ENCODE measurements at places on chromosomes 5 and 9. TPM values are rescaled to one million over a fixed set of nuclear protein-coding genes. Genes with fewer than 3 reads are reported as not detected.
A peak's percentile ranks its signal among the peaks of the same experiment; 100 is the strongest.

OR1Q1 gene
- not detected for total RNA-seq

- DNase-seq: no peak
Observed at GRCh38 chr5:39762761-39763160, 338.0 kb upstream of the DAB2 start.

- DNase-seq: no peak
Observed at GRCh38 chr9:89413963-89414638, 83.8 kb downstream of the SEMA4D start.

DNA sequence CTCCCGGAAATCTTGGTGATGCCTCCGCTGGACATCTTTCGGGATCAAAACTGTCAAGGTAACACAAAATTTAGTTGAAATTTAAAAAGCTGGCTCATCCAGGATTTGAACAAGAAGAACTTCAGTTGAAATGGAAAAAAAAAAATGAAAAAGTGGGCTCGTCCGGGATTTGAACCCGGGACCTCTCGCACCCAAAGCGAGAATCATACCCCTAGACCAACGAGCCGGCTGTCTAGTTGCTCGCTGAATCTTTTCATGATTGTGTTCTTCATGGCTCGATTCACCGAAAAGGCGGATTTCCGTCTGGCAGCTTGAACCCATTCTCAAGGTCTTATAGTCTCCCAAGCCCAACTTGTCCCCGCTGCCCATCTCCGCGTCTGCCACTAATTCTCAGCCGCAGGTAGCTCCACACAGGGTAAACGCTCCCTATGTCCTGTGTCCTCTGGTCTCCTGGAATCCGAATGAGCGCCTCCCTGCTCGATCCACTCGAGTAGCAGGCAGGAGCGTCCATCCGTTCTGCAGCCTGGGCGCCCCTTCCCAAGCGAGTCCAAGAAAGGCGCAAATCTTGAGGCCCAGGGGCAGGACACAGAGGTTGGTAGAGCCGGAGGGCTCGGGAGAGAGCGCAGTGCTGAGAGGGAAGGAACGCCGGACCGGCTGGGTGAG, 16.2 kb downstream of the TRIM7 start:
- DNase-seq: peak; percentile 82

- no peak for DNase-seq
Observed at GRCh38 chr5:76622076-76622475, 1.1 kb downstream of the F2RL2 start.

DNA sequence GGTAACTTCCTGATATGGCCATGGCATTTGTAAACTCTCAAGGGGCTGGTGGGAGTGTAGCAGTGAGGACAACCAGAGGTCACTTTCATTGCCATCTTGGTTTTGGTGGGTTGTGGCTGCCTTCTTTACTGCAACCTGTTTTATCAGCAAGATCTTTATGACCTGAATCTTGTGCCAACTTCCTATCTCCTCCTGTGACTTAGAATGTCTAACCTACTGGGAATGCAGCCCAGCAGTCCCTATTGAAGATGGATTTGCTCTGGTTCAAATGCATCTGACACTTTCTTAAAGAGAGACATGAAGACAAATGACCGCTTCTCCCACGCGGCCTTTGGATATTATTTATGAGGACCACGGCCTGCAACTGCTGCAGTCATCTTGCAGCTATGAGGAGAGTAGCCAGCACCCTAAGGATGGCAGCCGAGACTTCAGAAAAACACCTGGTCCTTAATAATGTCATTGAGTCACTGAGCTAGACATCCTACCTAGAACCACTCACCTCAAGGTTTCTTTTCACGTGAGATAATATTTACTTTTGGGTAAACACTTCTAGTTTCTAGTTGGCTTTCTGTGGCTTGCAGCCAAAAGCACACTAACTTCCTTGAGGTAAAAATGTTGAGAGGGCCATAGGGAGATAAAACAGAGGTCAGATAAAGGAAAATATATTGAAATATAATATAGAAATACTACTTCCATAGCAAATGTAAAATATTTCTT, 28.2 kb downstream of the CETN3 start:
- no peak for DNase-seq

DNA sequence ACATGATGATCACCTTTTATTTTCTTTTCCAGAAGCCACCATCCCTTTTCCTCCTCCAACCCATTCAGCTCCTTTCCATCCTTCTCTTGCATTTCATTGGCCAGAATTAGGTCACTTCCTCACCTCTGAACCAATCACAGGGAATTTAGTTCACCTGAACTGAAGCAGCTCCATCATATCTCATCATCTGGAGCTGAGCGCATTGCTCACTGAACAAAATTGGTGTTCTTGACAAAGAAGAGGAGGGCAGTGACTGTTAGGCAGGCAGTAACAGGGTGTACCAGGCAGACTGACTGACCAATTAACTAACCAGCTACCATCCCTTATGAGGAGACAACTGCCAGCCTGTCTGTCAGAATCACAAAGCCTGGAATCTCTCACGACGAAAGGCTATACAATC, 1.8 kb upstream of the ZNF354A start:
- no peak for DNase-seq

- no peak for DNase-seq
Observed at GRCh38 chr9:35702696-35703095, 13.0 kb upstream of the TPM2 start.
